ENCODE measurements at places on chromosomes 1 and 21.

GRCh38 chr1:195065437-195065836 lies 1542.8 kb downstream of the KCNT2 start:
- no peak for DNase-seq

DNA sequence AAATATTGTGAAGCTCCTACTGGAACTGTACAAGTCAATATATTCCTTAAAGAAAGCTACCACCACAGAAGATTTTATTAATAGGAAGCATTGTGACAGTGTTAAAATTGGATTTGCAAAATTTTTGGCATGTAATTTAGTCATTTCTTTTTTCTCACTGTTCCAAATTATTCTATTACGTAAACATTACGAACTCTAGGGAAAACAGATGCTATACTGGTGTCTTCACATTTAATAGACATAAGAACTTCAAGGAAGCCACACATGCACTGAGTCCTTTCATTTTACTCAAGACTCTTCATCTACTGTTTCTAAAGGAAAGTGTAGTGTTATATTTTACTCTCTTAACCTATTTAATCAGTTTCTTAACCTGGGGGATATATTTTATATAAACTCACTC lies 135.4 kb downstream of the HMCN1 start:
- no peak for DNase-seq

- no peak for DNase-seq
Observed at GRCh38 chr1:219331424-219331823, 157.7 kb downstream of the LYPLAL1 start.

DNA sequence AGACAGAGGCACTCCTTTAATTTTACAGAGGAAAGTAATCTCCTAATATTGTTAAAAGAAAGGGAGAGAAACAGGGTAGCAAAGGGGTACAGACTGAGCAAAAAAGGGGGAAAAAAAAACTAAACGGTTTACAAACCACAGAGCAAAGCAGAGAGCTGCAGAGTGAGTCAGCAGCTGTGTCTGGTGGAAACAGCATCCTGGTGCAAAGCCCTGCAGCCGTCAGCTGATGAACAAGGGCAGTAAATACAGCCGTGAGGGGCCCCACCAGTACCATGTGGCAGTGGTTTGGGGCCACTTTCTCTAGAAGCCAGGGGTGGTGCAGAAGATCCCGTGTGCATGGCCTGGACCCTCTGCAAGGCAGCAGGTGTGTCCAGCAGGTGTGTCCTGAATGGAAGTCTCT lies 111.3 kb downstream of the ERG start:
- DNase-seq = peak; percentile 96

GRCh38 chr1:239771550-239771949 lies 320.1 kb upstream of the FMN2 start:
- DNase-seq = peak; percentile 79

DNA sequence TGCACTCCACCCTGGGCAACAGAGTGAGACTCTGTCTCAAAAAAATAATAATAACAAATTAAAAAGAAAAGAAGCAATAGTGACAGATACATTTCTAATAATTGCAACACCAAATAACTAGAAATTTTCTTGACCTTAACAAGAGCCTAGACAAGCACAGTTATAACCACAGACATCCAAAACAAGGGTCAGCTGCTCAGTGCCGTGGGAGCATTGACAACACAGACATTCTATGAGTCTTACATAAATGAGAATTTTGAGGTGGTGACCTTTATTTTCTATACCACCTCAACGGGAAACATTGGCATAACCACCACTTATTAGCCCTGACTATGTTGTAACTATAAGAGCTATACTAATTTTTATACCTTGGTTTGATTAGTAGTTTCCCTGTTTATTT lies 156.1 kb downstream of the NR5A2 start:
- DNase-seq = no peak

DNA sequence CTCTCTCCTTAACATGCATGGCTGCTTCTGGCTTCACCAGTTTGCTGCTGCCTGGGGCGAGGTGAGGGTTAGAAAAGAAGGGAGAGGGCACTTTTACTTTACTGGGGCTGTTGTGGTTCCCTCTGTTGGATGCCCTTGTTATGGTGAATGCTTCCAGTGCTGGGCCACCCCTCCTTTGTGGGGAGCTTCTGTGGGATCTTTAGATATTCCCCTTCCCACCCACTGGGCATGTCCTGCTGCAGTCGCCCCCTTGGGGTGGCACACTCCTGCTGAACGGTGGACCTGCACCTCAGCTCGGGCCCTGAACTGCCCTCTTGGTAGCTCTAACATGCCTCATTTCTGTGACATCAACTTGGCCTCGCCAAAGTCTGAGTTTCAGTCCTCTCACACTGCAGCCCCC lies 6.0 kb downstream of the TNN start:
- no peak for DNase-seq

DNA sequence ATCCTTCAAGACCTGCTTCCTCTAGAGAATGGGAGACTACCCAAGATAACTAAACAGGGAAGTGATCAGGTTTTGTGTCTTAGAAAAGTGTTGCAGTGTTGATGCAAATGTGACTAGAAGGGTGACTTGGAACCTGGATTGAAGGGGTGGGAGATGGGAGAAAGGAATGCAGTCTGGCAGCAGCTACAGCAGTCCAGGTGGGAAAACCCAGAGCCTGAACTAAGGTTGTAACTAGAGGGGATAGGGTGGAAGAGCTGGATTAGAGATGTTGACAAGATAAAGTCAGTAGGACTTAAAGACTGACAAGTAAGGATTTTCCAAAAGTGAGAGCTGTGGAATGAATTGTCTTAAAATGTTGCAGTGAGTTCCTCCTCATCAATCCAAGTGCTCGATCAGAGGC lies 7.1 kb upstream of the SHISA4 start:
- peak; percentile 10 for DNase-seq

DNA sequence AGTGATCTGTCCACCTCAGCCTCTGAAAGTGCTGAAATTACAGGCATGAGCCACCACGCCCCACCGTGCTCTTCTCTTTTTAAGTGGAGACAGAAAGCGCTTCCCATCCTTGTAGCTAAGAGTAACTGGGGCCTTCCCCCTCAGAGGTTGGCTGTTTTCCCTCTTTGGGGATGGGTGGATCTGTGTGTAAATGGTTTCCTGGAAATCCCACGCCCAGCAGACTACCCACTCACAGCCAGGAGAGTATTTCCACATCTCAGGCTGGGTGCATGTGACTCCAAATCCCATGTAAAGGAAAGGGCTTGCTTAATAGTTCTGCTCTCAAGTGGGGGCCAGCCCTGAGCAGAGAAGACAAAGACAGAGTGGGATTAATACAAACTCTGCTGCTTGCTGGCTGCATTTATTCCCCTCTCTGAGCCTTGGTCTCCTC lies 19.6 kb upstream of the TCEA3 start:
- DNase-seq = peak; percentile 17

DNA sequence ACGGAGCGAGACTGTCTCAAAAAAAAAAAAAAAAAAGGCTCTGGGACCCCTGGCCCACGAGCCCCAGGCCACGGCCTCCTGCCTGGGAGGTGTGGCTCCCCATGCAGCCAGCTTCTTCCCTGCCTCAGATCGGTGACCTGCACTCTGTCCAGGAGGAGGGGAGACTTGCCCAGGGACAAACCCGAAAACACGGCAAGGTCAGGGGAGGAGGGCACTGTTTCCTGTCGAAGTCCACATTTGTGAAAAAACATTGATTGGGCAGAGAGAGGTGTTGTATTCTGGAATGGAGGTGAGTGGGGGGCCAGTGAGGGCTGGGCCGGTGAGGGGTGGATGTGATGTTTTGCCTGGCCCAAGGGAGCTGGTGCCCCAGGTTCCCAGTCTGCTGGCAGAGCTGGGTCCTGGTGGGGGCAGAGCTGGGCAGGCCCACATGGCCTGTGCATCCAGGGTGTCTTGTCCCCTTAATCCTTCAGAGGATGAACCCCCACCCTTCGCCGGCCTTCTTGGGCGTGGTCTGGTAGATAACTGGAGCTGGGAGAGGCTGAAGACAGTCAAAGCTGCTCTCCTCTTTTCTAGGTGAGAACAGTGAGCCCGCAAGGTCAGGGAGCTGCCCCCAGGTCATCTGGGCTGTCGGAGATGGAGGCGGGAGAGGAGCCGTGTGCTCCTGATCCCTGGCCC lies 12.4 kb upstream of the FAAP20 start:
- DNase-seq = peak; percentile 66

- DNase-seq = peak; percentile 84
Observed at GRCh38 chr1:45512641-45513054, 9.0 kb downstream of the PRDX1 start.

- no peak for DNase-seq
Observed at GRCh38 chr1:110588991-110589390, 17.2 kb downstream of the KCNA2 start.

DNA sequence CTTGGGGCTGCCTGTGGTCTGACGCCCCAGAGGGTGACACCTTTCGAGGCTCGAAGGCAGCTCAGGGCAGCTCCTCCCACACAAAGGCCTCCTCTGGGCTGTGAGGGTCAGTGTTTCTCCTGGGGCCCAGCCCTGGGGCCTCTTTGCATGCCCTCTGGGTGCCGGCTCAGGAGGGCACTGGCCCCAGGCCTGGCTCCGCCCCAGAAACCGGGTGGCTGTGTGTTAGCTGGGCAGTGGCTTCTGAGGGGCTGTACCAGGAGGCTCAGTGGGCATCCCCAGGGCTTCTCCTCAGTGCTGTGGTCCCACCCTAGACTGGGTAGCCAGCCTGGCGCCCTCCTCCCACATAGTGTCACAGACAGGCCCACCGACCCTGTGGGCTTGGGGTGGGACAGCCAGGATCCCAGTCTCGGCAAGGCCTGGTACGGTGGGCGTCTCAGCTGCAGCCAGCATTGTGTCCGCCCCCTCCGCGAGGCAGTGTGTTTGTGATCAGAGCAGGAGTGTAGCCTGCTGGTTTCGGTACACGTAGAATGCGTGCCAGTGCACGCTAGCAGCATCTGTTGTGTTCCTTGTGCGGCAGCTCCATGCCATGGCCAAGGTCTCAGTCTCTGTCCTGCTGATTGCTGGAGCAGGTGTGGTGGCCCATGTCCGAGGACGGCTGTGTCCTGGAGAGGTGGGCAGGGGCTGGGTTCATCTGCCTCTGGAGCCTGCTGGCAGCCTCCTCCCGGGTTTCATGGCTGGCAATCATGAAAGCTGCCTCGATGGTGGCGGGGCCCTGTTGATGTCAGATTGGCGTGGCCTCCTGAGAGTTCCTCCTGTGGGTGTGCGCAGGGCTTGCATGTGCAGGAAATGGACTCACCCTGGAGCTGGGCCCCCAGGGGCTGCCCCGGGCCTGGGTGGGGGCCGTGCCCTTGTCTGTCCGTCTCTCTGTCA lies 28.0 kb downstream of the RRP1 start:
- DNase-seq = no peak

DNA sequence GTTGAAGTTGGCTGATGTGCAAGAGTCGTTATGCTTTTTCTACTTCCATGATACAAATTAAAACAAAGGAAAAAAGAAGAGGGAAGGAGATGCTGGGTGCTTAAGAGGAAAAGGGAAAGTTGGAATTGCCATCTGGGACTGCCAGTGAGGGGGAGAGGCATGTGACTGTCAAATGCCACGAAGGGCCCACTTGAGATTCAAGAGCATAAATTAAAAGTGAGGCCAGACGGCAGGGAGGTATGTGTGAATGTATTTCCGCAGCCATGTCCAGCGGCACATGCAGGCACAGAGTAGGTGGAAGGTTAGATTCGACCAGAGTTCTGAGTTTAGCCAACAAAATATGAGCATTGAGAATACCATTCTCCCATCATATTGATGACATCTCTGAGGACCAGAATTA lies 32.0 kb downstream of the NFASC start:
- DNase-seq = no peak

DNA sequence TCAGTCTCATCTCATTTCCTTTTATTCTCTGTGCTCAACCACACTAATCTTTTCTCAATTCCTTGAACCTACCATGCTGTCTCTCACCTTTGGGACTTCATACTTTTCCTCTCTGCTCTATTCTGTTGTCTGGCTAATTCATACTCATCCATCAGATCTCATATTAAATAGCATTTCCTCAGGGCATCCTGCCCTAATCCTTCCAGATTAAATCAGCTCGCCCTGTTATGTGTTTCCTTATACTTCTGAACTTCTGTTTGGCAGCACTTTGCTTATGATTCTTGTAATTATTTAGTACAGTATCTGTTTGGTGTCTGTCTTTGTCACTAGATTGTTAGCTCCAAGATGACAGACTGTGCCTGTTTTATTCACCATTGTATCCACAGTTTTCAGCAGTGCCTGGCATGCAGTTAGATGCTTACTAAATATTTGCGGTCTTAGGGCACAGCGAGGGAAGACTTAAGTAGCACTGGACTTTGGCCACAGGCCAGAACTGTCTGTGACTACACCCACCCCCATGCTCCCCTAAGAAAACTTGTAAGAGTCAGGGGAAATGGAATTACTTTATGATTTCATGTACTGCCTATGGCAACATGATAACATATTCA lies 9.9 kb upstream of the CAP1 start:
- no peak for DNase-seq

DNA sequence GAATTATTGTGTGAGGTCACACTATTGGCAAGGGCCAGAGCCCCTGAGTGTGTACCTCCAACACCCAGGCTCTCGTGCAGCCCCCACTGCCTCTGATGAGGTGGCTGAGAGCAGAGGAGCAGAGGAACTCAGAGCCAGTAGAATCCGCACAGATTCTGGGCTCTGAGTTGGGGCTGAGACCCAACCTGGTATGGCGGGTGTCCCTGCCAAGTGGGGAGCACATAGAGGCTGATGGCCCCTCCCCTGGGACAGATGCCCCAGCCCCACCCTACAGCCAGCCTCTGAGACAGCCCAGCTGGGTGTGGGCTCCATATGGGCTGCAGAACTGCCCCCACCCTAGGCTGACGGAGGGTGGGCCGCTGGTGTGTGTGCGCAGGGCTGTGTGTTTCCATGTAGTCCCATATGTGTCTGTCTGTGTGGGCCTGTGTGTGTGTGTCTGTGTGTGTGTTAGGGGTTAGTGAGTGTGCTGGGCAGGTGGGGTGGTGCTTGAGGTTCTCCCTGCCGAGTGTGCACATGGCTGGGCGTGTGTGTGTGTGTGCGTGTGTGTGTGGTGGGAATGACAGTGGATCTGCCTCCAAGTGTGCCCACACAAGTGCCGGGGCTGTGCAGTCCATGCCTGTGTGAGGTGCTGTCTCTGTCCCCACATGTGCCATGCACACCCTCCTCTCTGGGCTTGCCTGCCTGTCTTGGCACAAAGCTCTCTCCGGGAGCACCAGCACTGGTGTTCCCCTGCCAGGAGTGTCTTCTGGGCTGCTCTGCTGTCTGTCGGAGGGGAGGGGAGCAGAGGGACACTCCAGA lies 24.4 kb downstream of the FOXO6 start:
- no peak for DNase-seq

GRCh38 chr21:41970106-41970391 lies 16.2 kb upstream of the C2CD2 start:
- DNase-seq = no peak

- DNase-seq = no peak
Observed at GRCh38 chr1:24203404-24203803, 16.3 kb upstream of the IFNLR1 start.

DNA sequence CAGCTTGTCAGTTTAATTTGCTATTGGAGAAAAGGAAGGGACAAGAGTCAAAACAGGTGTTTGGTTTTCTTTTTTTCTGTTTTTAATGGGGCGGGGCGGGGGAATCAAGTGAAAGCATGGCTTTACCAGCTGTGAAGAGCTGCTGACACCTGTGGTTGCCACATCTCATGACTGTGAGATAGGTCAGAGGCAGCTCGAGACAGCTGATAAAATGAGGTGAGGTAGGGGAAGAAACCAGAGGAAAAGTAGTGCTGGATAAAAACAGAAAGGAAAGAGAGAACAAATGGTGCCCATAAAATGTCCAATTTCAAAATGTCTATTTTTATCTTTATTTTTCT lies 272.3 kb downstream of the NEGR1 start:
- peak; percentile 4 for DNase-seq

- peak; percentile 69 for DNase-seq
Observed at GRCh38 chr1:157878059-157878458, 36.5 kb upstream of the CD5L start.

All from hematopoietic multipotent progenitor cell treated with erythropoietin and hydrocortisone succinate and interleukin-3 and kit ligand, for 4 days (in vitro differentiated cells).